ENCODE measurements at places on chromosomes 2 and 18.

DNA sequence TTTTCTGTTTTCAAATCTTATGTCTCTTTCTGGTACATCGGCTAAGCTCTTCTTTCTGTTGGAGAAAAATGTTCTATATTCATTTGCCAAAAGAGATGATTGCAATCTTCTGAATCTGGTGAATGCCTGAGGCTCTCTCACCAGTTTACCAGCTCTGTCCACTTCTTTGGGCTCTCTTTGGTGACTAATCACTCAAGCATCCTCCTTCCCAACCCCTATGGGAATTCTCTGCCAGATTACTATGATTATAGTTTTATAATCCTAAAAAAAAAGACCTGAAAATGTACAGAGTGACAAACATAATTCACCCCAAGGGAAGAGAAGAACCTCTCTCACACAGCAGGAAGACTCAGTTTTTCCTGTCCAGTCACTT lies 187.3 kb downstream of the CAMKMT start:
- DNase-seq = no peak

- DNase-seq = no peak
Measured at GRCh38 chr2:136538489-136538888, 226.9 kb upstream of the THSD7B start.

GRCh38 chr2:74093840-74094239 lies 53.9 kb downstream of the BOLA3 start:
- no peak for DNase-seq

DNA sequence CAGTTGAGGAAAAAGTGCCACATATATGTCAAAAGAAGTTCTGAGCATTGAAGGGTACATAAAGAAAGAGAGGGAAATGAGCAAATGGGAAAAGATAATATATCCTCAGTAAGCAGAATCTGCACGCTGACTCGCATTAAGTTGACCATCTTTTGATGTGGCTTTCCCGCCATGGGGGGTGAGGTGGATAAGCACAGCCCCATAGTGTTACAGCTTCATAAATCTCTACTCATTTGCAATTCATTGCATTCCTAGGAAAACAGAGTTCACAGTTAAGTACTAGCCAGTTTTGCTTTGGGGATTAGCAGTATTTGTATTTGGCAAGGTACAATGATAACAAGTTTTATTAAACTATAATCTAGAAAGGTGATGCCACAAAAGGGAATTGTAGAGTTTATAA lies 814.2 kb downstream of the LRP1B start:
- DNase-seq = no peak

All from stimulated activated CD4-positive, alpha-beta T cell treated with anti-CD3 and anti-CD28 coated beads, Interleukin-1b, Interleukin-23, amount 100 ng/mL, for 24 hours (primary cell).